ENCODE measurements at places on chromosomes 6 and 20.
A peak's percentile ranks its signal among the peaks of the same experiment; 100 is the strongest.

- DNase-seq: no peak
These were observed 99.7 kb upstream of the HIVEP1 start for GRCh38 chr6:11912420-11912819.

DNA sequence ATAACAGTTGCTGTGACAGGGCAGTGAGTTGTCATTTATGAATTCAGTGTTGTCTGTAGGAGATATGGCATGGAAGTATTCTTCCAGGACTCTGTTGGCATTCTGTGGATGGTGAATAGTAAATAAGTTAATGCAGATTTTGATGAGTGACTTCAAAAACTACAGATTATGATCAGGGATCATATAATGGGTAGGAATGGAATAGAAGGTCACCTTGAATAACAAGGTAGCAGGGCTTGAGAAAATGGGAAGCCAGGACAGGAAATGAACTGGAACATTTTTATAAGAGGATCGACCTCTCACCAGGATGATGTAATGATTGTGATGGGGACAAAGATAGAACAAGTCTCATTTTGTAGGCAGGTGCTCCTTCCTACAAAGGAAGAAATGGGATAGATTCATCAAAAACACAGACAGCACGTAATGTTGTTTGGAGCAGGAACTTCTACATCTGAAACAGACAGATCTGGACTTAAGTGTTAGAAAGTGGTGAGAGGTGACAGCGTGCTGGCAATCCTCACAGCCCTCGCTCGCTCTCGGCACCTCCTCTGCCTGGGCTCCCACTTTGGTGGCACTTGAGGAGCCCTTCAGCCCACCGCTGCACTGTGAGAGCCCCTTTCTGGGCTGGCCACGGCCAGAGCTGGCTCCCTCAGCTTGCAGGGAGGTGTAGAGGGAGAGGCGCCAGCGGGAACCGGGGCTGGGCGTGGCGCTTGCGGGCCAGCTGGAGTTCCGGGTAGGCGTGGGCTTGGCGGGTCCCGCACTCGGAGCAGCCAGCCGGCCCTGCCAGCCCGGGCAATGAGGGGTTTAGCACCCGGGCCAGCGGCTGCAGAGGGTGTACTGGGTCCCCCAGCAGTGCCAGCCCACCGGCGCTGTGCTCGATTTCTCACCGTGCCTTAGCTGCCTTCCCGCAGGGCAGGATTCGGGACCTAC is 30.8 kb upstream of the SSR1 start:
- DNase-seq: no peak

GRCh38 chr6:37653933-37654565 is 43.6 kb downstream of the MDGA1 start:
- DNase-seq: peak; percentile 77

- no peak for DNase-seq
These were observed 32.4 kb upstream of the FAM135A start for GRCh38 chr6:70380771-70381416.

DNA sequence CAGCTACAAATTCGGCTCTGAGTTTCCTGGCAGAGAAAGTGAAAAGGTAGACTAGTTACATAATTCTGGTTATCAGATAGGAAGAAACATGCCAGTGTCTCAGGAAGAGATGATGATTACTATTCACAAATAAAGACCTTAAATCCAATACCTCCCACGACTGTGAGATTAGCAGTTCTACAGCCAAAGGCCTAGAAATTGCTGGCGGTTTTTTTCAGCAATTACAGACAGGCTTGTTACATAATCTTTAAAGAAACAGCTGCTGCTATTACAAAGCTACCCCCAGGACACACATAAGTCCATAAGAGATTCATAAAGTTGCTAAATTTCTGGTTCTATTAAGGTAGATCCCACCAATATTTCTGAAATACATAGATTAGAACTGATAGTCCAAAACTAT is 40.2 kb downstream of the PIGU start:
- DNase-seq: no peak

- no peak for DNase-seq
These were observed 28.9 kb downstream of the EYA2 start for GRCh38 chr20:46923550-46923949.
